Ascending aorta (tissue), 2 donors: ENCODE measurements at places on chromosomes 16 and 17.

DNA sequence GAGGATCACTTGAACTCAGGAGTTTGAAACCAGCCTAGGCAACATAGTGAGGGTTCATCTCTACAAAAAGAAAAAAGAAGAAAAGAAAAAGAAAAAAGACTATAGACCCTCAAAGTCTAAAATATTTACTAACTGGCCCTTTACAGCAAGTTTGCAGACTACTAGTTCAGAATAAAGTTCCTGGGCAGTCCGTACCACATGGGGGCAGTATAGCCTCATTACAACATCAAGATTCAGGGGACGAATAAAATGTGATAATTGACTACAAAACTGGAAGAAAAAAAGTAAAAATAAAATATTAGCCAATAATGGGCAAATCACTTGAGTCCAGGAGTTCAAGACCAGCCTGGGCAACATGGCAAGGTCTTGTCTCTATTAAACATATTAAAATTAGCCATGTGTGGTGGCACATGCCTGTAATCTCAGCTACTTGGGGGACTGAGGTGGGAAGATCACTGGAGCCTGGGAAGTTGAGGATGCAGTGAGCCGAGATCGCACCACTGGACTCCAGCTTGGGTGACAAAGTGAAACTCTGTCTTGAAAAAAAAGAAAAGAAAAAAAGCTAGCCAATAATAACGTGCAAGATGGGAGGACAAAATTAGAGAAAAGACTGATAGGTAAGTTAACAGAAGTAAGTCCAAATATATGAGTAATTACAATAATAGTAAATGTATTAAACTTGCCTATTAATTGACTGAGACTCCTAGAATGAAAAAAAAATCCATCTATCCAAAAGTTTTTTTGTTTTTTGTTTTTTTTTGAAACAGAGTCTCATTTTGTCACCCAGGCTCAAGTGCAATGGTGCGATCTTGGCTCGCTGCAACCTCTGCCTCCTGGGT, 129.4 kb upstream of the SEC14L1 start:
- no peak for DNase-seq

GRCh38 chr16:17343728-17344127, 127.0 kb downstream of the XYLT1 start:
- DNase-seq = no peak

DNA sequence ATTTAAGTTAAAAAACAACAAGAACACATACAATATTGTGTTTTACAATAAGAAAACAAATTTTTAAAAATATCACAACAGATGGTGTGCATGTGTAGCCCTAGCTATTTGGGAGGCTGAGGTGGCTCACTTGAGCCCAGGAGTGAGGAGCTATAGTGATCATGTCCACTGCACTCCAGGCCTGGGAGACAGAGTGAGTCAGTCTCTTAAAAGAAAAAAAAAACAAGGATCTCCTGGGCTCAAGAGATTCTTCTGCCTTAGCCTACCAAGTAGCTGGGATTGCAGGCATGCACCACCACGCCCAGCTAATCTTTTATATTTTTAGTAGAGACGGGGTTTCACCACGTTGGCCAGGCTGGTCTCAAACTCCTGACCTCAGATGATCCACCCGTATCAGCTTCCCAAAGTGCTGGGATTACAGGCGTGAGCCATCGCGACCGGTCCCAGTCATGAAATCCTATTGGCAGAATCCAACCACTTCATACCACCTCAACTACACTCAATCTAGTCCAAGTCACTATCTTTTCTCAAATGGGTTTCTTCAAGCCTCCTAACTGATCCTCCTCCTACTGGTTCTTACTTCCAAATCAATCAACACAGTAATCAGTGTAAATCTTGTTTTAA, 55.0 kb downstream of the STH start:
- DNase-seq = no peak

GRCh38 chr17:199191-199604, 17.7 kb upstream of the DOC2B start:
- DNase-seq = no peak

DNA sequence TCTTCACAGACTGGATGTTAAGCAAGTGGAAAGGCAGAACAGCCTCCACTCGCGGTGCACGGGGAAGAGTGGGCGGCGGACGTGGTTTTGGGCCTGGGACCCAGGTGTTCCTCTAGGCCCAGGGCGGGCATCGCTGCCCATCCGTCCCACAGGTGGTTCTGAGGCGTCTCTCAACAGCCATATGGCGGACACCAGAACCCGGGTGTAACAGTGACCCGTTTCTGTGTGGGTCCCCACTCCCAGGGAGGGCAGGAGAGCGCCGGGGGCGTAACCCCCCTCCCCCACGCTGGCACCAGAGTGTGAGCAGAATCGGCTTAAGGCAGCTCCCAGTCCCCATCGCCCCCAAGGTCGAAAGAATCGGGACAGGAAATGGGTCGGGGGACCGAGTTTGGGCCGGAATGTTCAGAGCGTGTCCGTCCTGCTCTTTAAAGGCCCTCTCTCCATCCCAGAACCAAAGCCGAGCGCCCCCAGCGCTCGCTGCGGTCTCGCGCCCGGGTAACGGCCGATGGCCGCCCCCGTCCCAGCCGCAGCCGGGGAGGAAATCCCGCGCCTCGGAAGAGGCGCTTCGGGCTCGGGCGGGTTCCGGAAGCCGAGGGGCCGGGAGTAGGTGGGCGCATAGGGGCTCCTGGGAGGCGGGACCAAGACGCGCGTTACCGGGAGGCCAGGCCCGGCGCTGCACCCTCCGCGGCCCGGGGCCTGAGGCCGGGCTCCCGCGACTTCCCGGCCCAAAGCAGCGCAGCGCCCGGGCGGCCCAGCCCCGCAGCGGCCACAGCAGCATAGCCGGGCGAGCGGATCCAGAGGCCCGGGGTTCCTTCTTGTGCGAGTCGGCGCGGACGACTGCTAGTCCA, at the start of gene TK2:
Gene TK2, minus strand, starts transcription at position 839 of the 848 bp plus-strand sequence. Its CDS starts 61 bp downstream, at position 778.
- peak; percentile 85 for DNase-seq

GRCh38 chr17:68248199-68248825, 469 bp downstream of the AMZ2 start:
- DNase-seq = peak; percentile 86
